ENCODE measurements at places on chromosomes 11 and 22. TPM values are rescaled to one million over a fixed set of nuclear protein-coding genes. Genes with fewer than 3 reads are reported as not detected.

The CASP5 gene
- total RNA-seq: not detected

The OR52H1 gene
- total RNA-seq: 0.26 TPM

The OR52N4 gene
- total RNA-seq: not detected

DNA sequence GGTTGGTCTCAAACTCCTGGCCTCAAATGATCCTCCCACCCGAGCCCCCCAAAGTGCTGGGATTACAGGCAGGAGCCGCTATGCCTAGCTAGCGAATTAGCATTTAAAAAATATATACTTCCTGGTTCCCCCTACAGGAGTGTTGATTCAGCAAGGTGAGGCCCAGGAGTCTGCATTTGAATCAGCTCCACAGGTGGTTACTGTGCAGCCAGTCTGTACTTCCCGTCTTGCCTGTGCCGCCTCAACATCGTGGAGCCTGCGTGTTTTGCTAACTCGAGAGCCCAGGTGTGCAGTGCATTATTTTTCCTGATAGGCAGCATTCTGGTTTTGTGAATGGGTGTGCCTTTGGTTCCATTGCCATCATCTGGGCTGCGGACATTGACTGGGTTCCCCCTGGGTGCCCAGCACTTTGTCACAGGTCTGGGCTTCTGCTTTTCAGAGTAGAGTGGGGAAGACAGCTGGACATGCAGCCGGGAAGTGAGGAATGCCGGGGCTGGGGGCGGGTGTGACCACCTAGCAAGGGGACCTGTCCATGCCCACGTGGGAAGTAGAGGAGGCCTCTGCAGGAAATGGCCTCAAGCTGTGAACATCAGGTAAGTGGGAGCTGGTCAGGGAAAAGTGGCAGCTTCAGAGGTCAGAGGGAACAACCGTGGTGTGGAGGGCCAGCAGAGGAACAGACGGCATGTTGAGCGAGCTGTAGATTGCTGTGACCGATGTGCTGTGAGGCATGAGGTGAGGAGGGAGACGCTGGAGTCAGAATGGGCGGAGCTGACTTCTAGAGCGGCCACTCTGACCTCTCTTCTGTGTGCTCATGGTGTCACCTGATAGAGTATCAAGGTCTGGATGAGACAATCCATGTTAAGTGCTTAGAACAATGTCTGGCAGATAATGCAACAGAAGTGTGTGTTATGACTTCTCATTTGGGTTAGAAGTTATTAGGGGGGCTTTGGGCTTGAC, 42.2 kb downstream of the PPFIA1 start:
- DNase-seq: no peak

DNA sequence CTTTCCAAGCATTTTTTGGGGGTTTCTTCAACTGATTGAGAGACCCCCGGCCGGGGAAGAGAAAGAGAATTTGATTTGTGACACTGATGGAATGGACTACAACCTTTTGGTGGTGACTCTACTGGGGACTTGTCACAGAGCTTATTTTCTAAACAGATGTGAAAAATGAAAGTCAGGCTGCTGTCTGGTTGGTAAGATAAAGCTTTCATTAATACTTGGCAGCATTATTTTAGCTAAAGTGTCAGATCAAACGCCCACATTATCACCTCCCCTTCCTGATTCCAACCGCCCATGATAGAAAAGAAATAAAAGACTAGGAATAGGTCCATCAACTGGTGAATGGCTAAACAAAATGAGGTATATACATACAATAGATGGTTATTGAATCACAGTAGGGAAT, 45.6 kb upstream of the EHF start:
- no peak for DNase-seq

All from progenitor cell of endocrine pancreas (in vitro differentiated cells).